HAP-1 (cell line): ENCODE measurements at places on chromosomes 1 and 21.

DNA sequence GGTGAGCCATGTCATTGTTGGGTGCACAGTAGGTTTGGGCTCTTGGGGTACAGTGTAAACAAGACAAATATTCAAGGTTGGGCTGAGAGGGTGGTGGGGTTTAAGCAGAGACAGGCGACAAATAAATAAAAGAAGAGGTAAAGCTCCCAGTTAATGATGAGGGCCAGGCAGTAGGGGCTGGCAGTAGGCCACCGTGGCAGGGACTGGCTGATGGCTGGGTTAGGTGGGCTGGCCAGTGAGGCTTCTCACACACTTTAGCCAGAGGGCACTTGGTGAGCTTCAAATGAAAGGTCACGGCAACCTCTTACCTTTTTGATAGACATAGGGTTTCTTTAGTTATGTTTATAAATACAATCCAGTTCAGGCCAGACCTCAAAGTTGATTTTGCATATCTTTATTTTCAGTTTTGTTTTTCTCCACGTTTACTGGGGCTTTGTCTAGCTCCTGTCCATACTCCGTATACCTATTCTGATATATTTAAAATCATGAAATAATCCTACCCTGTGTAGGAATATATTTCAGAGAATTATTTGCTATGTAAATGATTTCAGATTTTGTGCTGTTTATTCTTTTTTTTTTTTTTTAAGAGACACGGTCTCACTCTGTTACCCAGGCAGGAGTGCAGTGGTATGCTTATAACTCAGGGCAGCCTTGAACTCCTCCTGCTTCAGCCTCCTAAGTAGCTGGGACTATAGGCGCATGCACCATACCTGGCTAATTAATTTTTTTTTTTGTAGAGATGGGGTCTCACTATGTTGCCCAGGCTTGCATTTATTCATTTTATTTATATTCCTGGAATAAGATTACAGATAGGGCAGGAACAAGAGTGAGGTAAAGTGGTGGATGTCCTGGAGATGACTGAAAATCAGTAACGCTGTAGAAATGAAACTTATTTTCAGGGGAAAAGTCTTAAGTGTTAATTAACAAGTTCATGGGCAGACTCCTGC is 122.7 kb downstream of the RYR2 start:
- DNase-seq: no peak

GRCh38 chr1:240031414-240031813 is 60.3 kb upstream of the FMN2 start:
- DNase-seq: no peak

DNA sequence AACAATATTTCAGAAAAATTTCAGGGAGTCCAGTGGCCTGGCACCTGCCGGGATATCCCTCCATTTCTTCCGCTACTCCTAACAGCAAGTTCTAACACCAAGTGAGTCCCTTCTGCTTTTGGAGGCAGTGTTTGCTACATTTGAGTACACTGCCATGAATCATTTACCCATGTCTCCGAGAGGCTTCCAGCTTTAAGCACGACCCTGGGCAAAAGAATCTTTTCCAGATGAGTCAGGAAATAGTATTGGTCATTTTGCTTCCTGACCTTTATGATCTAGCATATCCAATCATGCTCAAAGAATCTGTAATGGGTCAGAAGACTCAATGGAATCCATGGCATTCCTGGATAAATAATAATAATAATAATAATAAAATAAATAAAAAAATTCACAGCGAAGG is 60.7 kb upstream of the FMN2 start:
- no peak for DNase-seq

DNA sequence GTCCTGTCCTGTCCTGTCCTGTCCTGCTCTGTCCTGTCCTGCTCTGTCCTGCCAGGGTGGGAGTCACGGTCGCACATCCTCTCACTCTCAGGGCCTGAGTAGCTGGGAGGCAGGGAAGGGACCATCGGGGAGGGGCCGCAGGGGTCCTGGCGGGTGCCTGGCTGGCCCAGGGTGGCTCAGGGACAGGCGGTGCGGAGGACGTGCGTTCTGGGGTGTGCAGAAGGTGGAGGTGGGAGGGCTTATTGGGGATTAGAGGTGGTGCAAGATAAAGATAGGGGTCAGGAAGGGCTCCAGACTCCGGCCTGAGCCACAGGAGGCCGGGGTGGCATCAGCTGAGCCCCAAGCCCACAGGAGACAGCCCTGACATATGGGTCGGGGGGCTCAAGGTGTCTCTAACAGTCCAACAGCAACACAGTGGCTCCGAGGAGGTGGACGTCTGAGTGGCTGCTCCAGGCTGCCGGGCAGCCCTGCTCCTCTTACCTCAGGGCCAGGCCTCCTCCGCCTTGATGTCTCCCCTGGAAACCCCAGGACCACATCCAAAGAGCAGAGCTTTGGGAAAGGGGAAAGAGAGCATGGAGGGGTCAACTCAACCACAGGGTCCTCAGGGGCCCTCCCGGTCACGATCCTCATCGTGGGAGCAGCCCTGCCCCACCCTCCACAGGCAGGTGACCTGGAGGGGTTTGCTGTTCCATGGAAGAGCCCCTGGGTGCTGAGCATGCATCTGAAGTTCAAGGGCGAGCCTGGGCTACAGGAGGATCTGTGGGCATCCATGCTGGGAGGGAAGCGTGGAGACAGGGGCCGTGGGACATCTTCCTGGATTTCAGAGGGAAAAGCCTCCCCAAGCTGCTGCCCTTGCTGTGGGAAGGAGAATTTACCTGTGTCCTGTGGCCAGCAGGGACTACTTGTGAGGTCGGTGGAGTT is 39.6 kb upstream of the ADARB1 start:
- DNase-seq: no peak

DNA sequence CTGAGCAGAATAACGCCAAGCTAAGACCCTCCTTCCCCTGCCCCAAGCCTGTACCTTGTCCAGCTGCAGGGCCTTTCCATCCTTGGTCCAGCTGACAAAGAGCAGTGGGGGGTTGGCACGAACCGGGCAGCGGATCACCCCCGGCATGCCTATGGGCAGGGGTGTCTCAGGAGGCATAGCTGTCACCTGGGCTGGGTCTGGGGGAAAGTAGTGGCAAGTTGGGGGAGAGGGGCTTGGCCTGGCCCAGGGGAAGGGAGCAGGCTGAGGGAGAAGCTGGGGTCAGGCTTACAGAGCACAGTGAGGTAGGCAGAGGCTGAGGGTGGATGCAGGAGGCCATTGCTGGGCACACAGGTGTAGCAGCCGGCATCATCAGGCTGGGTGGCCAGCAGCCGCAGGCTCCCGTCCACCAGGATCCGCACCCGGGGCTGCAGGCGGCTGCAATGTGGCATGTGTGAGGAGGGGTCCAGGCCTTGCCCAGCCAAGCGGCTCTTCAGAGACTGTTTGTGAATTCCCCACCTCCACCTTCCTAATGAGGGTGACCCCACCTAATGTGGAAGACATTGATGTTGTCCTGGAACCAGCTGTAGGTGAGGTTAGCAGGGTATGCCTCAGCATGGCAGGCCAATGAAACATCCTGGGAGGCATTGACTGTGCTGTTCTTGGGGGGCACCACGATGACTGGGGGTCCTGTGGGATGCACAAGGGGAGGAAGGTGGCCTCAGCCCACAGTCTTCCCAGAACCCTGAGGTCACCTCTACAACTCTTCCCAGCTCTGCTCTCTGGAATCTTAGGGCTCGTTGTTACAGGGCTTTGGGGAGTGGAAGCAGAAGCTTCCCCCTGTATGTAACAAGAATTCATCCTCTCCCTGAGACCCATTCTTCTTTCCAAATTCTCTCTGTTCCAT is 9.1 kb upstream of the TAGLN2 start:
- DNase-seq: no peak

- no peak for DNase-seq
Measured at GRCh38 chr1:49824261-49824660, 199.5 kb downstream of the AGBL4 start.

- no peak for DNase-seq
Measured at GRCh38 chr1:167499106-167499505, 19.2 kb downstream of the CD247 start.

DNA sequence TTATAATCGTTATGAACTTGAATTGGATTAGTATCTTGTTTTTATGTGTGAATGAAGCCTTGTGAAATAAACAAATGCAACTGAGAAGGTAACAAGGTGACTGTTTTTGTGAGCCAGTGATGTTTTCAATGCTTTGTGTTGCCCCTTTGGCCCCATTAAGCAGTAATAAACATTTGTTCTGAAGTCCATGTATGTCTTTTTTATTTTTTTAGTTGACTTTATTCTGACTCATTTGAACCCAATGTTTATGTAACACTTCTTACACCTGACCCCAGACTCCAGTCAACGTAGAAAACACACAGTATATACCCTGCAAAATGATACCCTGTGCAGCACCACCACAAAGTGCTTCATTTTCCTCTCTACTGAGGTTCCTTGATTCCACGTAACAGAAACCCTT is 4.6 kb upstream of the CACYBP start:
- no peak for DNase-seq

- no peak for DNase-seq
Measured at GRCh38 chr1:174200746-174201145, 41.4 kb downstream of the RABGAP1L start.

- DNase-seq: no peak
Measured at GRCh38 chr1:26361605-26362122, 7.7 kb upstream of the CRYBG2 start.

- DNase-seq: no peak
Measured at GRCh38 chr1:232184561-232185530, 445.1 kb downstream of the SIPA1L2 start.

GRCh38 chr1:36134031-36134430 is 9.0 kb upstream of the COL8A2 start:
- DNase-seq: no peak

DNA sequence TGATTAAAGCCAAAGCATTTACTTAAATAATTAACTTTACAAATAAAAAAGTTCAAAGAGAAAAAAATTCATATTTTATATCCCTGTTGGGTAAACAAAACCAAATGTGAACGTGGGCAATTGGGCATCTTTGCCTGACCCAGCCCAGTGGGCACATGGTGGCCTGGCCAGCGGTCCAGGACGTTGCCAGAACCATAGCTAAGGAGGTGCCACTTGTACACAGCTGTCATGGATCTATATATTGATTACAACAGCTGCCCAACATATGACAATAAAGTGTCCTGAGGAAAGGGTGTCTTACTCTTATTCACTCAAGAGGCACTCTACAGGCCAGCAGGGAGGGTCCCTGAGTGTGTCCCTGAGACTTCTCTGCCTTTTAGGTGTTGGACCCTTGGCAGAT is 78.5 kb downstream of the BCAR3 start:
- DNase-seq: no peak

- DNase-seq: no peak
Measured at GRCh38 chr1:65393347-65393746, 27.1 kb upstream of the LEPR start.

DNA sequence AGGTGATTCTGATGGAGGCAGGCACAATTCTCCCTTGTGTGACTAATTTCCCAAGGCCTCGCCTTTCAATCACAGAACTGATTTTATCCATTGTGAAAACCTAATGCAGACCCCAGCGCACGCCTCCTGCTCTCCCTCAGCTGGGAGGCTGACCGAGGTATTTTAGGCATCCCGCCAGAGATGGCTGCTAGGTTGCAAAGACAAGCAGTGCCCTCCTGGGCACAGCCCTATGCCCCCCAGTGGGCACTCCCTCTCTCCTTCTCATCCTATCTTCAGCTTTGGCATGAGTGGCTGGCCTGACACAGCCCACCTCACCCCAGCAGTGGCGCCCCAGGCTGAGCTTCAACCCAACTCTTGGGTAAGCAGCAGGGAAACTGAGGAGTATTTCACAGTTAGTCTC is 24.2 kb upstream of the ZNF648 start:
- no peak for DNase-seq

DNA sequence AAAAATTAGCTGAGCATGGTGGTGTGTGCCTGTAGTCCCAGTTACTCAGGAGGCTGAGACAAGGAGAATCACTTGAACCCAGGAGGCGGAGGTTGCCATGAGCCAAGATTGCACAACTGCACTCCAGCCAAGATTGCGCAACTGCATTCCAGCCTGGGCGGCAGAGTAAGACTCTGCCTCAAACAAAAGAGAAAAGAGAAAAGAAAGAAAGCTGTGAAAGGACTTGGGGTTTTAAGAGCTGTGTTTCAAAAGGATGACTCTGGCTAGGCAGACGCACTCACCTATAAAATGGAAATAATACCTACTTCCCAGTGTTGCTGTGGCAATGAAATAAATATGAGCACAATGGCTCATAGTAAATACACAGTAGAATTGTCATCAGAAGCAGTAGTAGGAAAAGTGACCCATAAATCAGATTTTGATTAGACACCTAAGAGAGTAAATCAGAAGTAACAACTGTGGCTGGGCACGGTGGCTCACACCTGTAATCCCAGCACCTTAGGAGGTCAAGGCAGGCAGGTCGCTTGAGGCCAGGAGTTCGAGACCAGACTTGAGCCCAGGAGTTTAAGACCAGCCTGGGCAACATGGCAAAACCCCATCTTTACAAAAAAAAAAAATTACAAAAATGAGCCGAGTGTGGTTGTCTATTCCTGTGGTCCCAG is 45.9 kb upstream of the PUM1 start:
- DNase-seq: peak; percentile 99

GRCh38 chr1:16248603-16249516 is 11.9 kb upstream of the CPLANE2 start:
- peak; percentile 44 for DNase-seq

DNA sequence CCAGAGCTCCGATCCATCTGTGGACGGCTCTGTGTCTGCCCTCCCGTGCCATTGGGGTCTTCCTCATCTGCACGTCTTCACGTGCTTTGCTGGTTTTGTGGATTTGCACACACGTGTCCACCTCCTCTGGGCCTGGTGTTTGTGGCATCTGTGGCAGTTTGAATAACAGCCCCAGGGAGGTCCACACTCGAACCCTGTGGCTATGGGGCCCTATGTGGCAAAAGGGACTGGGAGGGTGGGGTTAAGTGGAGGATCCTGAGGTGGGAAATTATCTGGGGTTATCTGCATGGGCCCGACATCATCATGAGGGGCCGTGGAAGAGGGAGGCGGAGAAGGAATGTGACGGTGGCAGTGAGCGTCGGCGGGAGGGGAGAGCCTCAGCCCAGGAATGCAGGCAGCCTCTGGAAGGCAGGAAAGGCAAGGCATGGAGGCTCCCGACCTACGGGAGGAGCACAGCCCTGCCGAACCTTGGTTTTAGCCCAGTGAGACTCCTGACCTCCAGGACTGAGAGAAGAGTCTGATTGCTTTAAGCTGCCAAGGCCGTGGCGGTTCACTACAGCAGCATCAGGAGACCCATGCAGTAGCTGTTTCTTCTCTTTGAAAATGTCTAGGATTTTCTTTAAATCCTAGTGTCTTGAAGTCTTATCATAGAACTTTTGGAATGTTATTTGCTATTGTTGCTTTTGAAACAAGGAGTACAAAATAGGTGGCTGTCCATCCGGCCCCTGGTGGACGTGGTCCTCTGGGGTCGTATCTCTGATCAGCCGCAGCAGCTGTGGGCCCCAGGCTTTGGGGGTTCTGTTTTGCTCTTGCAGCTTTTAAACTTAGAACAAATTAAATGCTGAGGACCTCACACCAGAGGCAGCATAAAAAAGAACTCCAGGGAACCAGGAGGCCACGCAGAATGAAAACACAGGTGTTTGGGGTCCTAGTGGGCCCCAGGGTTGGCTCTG is 40.0 kb upstream of the LRRC3 start:
- DNase-seq: no peak

- no peak for DNase-seq
Measured at GRCh38 chr21:29888437-29888836, 51.4 kb downstream of the GRIK1 start.
